ENCODE measurements at places on chromosomes 3 and 15.

GRCh38 chr3:55487381-55488241, 505 bp upstream of the WNT5A start:
- no peak for DNase-seq

DNA sequence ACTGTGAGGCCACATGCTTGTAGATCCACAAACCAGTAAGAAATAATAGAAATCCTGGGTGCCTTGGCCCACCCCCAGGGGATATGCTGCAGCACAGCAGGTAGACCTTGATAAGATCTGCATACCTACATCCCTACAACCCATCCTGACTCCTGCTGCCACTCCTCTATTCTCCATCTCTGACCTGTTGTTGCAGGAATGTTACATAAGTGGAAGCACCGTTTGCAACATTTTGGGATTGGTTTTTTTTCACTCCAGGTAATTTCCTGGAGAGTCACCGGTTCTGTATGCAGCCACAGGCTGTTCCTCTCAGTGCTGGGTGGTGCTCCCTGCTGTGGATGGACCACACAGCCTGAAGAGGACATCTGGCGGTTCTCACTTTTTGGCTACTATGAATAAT, 16.1 kb upstream of the CSPG5 start:
- no peak for DNase-seq

GRCh38 chr3:197339841-197340520, 41.6 kb upstream of the DLG1 start:
- no peak for DNase-seq

DNA sequence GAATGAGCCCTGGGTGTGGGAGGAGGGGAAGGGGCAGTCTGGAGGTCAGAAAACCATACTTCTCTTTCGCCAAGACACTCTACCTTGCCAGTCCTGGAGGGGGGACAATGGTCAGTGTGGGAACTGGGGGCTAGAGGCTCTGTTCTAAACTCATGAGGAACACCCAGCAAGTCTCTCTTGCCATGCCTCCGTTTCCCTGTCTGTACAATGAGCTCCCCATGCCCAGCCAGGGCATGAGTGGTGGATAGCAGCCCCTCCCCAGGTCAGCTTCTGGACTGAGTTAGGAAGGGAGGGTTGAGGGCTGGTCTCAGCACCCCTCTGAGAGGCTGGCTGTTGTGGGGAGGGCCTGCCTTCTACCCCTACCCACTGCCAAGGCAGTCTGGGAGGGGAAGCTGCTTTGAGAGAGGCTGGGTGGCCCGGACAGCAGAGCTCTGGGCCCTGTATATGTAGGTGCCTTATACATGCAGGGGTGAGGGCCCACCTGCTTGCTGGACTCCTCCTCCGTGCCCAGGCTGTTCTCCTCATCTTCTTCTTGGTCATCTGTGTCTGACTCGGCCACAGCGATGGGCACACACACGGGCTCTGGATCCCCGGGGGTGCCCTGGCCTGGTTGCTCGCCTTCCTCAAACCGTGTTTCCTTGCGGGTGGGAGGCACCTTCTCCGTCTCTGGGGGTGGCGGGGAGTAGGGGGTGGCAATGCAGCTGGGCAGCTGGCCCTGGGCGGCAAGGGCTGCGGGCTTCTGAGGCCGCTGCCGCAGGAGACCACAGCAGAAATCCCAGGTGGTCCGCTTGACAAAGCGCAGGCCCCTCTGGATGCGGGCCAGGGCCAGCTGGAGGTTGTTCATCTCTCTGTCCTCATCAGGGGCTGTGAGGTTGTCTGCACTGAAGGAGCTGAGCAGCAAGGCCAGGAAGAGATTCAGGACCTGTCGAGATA, 68.8 kb downstream of the SCN5A start:
- DNase-seq, result no peak

DNA sequence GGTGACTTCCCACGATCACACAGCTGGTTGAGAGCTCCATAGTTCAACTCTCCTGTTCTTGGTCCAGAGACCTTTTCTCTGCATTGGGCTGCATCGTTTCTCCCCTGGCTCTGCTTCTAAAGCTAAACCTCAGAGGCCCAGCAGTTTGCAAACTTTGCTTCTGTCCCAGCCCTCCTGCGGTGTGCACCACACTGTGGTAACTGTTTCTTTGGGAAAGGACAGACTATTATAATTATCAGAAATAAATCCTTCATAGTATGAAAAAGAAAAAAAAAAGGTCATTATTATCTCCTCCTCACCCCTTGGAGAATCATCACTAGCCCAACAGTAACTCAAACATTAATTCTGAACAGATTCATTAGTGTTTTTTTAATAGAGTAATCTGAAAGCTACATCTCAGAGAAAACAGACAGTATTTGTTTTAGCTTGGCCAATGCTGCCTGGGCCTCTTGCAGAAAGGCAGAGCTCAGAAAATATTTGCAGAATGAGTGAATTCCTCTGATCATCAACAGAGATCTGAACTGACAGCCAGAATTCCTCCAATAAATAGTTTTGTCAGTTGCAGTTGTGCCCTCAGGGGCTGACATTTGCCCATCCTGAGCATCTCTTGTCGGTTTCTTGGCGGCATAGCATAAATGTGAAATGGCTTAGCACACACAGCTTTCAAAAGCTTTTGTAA, 52.9 kb downstream of the BFSP2 start:
- no peak for DNase-seq

DNA sequence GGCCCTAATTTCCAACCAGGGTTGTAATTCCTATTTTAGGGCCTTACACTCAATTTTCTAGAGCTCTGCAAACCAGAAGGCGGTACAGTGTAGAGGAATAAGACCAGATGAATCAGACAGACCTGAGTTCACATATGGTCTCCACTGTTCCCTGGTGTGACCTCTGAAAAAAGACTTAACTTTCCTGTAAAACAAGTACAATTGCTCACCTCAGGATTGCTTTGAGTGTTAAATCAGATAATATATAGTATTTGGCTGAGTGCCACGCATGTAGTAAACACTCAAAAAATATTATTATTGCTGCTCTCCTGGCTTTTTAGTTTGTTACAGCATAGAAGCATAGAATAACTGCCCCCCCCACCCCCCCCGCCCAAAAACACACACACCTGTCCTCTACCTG, 51.0 kb upstream of the STT3B start:
- no peak for DNase-seq

DNA sequence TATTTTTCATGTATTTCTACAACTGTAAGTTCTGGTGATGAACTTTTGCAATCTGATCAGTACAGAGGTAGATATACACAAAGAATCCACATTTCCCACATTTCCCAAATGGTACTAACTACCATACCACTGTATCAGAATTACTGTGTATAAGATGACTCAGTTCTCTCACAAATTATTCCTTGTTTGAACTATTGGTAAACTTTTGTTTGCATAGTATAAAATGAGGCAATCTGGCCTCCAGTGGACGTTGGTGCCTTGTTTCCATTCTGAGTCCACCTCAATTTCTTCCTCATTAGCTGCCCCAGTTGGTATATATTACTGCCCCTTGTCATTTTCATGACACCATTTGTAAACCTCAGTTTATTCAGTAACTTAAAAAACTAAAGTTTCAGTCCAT, 38.5 kb downstream of the SPTSSB start:
- no peak for DNase-seq

GRCh38 chr3:136535906-136536305, 216.3 kb downstream of the STAG1 start:
- no peak for DNase-seq

DNA sequence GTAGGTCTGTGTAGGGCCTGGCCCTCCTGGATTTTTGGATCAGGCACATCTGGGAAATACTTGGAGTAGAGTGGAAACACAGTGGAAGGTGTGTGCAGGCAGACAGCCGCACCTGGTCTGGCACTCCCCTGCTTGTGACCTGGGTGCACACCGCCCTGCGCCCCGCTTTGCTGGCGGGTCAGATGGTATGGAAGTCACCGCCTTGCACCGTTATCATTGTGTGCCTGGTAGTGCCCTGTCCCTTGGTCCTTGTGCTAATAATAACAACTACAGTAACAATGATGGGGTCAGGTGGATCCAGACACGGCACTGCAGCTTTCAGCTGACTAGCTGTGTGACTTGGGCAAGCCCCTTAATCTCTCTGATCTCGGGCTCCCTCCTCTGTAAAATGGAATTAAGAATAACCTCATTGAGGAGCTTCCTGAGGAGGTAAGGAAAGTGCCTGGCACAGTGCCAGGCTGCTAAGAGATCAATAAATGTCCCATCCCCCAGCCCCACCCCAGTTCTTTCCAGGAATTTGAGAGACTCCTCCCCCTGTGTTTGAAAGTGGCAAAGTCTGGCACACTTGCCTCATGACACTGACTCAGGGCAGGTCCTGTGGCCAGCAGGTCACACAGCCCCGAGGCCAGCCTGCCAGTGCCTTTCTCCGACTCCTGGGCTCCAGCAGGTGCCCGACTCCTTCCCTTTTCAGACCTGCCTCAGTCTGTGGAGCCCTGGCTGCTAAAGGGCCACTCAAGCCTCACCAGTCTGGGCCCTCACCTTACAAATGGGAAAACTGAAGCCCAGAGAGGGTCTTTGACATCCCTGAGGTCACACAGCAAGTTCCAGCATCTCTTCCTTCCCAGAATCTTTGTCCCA, 9.8 kb downstream of the ISG20 start:
- DNase-seq, result no peak

DNA sequence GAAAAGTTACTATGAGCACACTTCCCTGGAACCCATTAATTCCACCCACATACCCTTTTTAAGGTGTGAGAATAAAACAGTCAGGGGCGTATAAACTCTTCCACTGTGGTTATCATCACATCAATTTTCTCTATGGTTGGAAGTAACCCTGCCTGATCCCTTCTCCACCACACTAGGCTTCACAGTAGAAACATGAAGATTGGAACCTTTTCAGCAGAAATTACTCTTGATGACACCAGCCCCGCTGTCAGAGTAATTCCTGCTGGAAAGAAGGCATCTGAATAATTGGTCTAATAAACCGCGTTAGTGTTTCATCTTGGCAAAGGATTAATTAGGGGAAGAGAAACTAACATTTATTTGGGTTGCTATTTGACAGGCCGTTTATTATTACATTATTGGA, 278.4 kb downstream of the MFSD1 start:
- no peak for DNase-seq

DNA sequence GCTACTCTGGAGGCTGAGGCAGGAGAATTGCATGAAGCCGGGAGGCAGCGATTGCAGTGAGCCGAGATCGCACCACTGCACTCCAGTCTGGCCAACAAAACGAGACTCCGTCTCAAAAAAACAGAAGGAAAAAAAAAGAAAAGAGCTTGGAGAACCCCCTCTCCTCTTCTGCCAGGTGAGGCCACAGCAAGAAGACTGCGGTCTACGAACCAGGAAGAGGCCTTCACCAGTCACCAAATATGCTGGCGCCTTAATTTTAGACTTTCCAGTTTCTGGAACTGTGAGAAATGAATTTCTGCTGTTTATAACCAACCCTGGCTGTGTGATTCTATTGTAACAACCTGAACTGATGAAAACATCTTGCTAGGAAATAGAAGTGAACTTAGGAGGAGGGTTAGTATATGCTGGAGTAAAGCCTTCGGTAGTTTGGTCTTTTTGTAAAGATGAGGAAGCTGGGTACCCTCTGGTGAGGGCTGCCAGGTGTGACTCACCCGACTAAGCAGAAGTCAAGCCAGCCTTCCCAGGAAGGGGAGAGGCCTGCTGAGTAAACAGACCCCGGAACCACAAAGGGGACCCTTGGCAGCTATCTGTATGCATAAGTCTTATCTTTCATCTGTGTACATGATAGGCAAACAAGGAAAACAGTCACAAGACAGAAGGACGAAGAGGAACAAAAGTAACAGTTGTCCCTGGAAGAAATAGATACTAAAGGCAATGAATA, 78.7 kb downstream of the KLF13 start:
- no peak for DNase-seq

GRCh38 chr3:69791919-69792399, 52.7 kb downstream of the MITF start:
- DNase-seq, result no peak

- no peak for DNase-seq
These were observed 701 bp downstream of the OSBPL11 start for GRCh38 chr3:125594581-125595011.

DNA sequence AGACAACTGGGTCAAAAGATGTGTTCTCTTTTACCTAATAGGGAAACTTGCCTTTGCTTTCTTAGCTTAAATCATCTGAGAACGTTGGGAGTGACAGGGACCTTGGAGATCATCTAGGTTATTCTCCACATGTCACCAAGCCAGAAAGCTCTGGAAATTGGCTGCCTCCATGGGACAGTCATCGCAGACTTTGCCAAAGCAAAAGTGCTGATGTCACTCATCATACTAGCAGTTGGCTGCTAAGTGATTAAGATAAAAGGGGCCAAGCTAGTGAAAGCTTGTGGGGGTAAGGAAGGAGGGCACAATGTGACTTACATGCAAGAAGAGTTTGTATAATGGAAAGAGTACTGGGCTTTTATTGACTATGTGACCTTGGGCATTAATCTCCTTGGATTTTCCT, 198.0 kb upstream of the PFN2 start:
- no peak for DNase-seq

- DNase-seq, result no peak
These were observed 47.7 kb upstream of the GRIP2 start for GRCh38 chr3:14587740-14588360.

DNA sequence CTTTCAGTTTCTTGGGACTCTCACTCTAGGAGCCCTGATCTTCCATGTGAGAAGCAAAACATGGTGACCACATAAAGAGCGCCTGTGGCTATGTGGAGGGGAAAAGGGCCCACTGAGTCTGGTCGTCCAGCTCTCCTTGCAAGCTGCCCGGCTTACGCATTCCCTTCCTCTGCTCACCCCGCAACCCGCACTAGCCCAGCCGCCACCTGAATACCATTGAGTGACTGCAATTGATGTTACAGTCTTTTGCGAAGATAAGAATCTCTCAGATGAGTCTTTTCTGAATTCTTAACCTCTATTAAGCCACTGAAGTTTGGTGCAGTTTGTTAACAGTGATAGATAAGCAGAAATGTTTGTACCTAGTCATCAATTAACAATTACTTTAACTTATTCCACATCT, 589.0 kb upstream of the DPPA4 start:
- DNase-seq, result no peak

DNA sequence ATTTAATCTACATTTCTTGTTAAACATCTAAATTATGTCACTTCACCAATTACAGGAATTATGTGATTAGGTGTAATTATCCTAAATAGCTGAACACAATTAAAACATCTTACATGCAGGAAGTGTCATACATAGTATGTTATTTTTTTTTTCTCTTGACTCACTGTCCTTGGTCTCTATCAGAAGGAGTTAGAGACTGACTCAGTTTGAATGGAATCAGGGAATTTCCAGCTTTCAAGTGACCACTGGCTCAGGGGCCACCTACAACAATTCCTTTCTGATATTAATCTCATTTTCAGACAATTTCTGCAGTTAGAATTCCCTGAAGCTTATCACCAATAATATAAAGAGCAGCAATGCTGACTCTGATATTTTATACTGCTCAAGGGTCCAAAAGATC, 400.7 kb downstream of the ROBO1 start:
- DNase-seq, result no peak

GRCh38 chr3:184591789-184592188, 30.2 kb downstream of the EPHB3 start:
- no peak for DNase-seq

- DNase-seq, result no peak
These were observed 18.2 kb upstream of the PDIA5 start for GRCh38 chr3:123048480-123049237.

DNA sequence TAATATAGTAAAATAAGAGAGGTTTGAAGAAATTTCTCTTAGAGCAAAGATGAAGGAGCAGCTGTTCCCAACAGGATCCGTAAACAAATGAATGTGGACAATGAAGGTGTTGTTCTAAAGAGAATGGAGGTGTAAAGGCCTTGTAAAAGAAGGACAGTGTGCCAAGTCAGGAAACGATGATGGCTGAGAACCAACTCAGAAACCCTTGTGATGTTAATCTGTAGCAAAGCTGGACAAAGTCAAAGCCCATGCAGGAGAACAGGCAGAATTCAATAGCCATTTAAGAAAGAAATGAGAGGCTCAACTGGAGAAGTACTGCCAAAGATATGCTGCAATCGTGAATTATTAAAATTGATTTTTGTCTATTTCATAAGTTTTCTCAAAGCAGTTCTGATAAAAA, 192.2 kb downstream of the MBNL1 start:
- DNase-seq, result no peak

Measured in stimulated activated CD8-positive, alpha-beta memory T cell treated with anti-CD3 and anti-CD28 coated beads, Interleukin-12 subunit alpha, Interleukin-12 subunit beta, amount 100 ng/mL, for 4 hours (primary cell).